ENCODE measurements at places on chromosomes 1 and 21. TPM values are rescaled to one million over a fixed set of nuclear protein-coding genes. Genes with fewer than 3 reads are reported as not detected.

Gene SLC25A34
- 1.1 TPM for total RNA-seq

Gene SH2D5
- not detected for total RNA-seq

- no peak for DNase-seq
Measured at GRCh38 chr1:206081856-206082255, 28.9 kb downstream of the RHEX start.

Gene TLR5
- total RNA-seq = 7.4 TPM

DNA sequence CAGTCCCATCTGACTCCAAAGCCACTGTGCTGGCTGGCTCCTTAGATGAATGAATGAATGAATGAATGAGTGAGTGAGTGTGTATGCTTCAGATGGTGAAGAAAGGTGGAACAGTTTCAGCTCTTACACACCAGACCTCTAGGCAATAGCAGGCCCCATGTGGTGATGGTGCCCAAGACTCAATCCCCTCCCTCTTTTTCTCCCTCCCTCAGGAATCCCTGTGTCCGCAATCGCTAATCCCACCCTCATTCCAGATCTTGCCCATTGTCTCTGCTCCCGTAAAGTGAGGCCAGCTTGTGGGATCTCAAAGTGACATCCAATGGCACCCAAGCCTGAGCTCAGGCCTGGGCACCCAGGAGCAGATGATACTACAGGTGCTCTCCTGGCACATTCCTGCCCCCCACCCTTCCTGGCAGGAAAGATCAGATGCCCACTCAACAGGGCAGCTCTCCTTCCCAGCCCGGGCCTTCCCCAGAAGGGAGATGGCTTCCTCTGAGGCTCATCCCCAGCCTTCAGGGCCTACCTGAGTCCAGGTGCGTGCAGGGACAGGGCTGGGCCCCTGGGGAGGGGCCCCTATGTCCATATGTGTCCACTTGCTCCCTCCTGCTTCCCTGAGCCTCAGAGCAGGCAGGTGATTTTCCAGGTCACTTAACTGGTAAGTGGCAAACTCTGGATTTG lies 106.4 kb downstream of the HMGB4 start:
- no peak for DNase-seq

Gene BEND5
- 5.2 TPM for total RNA-seq

All from prostate gland (tissue), 2 donors.